Fibroblast of the conjunctiva (primary cell): ENCODE measurements at places on chromosomes 16 and 17.

- no peak for DNase-seq
Measured at GRCh38 chr17:67833946-67834631, 8.8 kb downstream of the BPTF start.

- DNase-seq, result no peak
Measured at GRCh38 chr17:66980896-66981295, 16.4 kb downstream of the CACNG4 start.

DNA sequence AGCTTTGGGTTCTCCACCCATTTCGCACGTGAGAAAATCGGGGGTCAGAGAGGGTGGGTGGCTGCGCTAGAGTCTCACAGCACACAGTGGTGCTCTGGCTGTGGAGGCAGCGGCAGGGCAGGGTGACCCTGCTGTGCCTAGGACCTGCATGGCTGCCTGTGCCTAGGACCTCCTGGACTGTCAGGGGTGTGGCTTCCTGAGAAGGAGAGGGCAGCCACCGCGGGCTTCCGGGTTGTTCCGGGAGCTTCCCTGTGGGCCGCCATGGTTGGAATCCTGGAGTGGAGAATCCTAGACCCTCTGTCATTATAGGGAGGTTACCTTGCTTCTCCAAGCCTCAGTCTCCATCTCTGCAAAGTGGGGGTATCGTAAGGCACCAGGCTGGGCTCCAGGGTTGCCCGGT lies 9.3 kb downstream of the ZFPM1 start:
- DNase-seq, result no peak

- no peak for DNase-seq
Measured at GRCh38 chr17:28503420-28503819, 2.7 kb upstream of the FOXN1 start.

GRCh38 chr17:77846531-77847085 lies 111.9 kb upstream of the TNRC6C start:
- no peak for DNase-seq

DNA sequence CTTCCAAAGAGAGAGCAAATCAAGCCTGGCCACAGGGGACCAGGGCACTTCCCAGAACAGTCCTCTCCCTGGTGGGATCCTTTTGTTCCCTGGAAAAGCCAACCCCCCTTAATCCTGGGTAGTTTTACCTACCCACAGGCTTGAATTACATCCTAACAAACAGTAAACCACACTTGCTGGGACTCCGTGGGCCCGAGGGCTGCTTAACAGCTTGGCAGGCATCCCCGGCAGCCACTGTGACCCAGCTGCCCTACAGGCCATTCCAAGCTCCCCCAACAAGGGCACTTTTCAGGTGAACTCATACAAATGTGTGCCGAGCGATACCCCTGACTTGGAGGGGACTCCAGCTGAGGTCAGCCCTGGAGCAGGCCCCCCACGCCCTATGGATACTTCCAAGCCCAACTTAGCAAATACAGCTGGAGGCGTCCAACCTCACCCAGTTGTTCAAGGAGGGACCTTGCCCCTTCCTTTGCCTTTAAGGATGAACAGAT lies 26.4 kb downstream of the ADCY9 start:
- no peak for DNase-seq

DNA sequence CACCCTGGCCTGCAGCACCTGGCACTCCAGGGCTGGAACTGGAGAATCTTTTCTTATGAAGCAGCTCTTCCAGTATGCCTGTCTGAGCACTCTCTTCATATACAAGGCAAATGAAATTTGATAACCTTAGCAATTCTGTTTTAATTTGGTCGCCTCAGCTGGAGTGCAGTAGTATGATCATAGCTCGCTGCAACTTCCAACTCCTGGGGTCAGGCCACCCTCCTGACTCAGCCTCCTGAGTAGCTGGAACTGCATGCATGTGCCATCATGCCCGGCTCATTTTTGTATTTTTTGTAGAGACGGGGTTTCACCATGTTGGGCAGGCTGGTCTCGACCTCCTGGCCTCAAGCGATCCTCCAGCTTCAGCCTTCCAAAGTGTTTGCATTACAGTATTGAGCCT lies 140.8 kb upstream of the CHMP6 start:
- no peak for DNase-seq

DNA sequence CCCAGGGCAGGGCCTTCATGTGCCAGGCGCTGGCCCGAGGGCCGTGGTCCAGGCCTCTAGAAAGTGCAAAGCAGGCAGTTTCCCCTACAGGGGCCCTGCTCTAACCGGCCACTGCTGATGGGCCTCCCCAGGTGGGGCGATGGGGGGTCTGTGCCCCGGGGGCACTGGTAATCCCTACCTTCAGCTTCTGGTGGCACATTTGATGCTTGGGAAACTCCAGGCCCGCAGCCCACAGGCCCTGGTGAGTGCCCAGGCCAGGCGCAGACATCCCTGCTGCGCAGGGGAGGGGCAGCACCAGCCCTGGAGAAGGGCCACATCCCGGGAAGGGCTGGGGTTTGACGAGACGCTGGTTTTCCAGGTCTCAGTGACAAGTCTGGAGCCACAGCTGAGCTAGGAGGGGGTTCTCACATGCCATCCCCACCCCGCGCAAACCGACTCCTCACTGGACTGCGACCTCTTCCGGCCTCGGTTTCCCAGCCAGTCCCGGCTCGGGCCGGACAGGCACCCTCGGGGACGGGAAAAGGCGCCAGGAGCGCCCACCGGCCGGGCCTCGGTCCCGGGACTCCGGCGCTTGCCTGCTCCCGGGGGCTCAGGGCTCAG lies 1.6 kb downstream of the DOC2B start:
- DNase-seq, result no peak

DNA sequence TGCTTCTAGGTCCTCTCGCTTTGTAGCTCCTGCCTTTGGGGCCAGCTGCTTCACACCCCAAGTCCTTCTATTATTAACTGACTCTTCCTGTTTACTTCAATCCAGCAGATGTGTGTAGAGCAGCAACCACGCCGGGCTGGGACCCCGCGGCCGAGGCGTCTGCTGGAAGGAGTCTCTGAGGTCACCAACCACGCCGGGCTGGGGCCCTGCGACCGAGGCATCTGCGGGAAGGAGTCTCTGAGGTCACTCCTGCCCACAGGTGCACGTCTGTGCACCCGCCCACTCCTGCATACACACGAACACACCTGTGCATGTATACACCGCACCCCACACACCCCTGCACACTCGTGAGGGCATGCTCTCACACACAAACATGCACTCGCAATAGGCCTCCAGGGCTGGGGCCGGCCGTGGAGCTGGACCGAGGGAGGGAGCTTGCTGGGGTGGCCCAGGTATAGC lies 7.8 kb upstream of the TEX19 start:
- no peak for DNase-seq

DNA sequence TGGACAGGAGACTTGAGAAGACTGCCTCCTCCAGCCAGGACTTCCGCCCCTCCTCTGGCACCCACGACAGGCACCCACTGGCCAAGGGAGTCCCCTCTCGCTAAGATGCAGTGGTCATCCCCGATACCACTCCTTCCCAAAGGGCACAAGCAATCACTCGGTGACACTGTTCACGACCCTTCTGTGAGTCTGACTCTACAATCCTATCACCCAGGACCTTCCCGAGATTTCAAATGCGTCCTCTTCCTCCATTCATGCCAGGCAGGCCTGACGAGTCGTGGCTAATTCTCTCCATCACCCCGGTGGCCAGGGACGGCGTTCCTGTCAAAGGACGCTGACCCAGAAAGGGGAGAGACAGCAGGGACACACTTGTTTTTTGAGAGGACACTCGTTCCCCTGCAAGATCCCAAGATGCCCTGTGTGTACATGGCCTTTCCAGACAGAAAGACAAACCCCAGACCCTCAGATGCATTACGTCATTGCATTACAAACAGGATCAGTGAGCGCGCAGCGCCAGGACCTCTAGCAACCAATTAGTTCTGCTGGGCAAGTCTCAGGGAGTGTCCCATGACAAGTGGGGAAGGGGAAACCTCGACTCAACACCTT lies 12.2 kb downstream of the FBXO31 start:
- no peak for DNase-seq

DNA sequence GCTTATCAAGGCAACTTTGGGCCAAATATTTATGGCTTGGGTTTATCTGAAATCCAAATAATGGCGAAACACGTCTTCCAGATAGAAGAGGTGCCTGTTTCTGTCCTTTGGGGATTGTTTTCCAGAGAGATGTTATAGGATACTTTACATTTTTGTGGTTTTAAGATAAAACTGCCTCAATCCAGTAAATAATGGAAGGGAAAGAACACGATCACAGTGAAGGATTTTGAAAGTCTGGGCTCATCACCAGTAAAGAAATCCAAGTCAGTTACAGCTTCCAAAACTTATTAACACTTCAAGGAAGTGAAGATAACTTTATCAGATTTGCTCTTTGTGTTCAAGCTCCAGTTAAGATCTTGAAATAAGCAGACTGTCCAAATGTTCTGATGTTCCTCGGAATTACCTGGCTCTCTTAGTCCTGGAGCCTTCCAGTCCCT lies 30.1 kb downstream of the DNAH2 start:
- no peak for DNase-seq

DNA sequence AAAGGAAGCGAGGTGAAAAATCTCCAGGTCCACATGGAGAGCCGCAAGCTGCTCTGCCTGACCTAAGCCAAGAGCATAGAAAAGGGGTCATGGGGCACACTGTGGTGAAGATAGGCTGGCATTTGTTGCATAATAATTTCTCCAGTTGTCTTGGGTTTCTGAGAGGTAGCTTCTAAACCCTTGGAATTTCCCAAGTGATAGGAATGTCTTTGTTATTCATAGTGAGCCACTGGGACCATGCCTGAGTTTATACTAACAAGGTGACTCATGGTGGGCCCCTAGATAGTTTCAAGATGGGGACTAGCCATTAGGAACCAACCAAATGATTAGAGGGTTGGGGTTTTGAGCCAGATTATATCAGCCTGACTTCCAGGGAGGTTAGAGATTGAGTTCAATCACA lies 25.6 kb downstream of the SOST start:
- DNase-seq, result no peak

DNA sequence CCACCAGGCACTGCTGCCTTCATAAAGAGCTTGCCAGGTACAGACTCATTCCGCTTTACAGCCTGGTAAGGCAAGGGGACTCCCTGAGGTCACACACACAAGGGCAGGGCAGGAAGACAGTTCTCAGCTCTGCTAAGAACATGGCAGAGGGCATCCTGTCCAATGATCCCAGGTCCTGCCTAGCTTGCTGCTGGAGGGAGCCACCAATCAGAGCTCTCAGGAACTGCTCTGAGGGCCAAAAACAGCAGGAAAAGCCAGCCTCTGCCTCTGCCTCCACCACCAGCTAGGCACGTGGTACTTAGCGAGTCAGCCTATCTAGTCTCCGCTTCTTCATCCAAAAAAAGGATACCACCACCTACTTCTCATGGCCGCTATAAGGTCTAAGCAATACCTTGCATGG lies 66.1 kb downstream of the GTF3C1 start:
- DNase-seq, result no peak

- no peak for DNase-seq
Measured at GRCh38 chr16:77986011-77986740, 36.2 kb upstream of the CLEC3A start.
